ENCODE measurements at places on chromosomes 13 and 19.

DNA sequence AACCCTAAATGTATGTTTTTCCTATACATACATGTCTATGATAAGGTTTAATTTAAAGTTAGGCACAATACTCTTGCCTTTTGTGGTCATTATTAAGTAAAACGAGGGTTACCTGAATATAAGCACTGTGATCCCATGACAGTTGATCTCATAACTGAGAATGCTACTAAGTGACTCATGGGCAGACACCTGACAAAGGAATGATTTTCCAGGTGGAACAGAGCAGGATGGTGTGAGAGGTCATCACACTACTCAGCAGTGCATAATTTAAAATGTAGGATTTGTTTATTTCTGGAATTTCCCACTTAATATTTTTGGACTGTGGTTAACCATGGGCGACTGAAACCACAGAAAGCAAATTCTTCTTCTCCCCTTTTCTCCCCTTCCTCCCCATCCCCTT is 178.9 kb downstream of the UGGT2 start:
- no peak for DNase-seq

- DNase-seq: no peak
These were observed 65.1 kb downstream of the FLT1 start for GRCh38 chr13:28429685-28430290.

- peak; percentile 68 for DNase-seq
These were observed 6.3 kb upstream of the MRPS31 start for GRCh38 chr13:40777166-40777808.

- DNase-seq: no peak
These were observed 10.5 kb downstream of the MYCBP2 start for GRCh38 chr13:77316430-77316829.

DNA sequence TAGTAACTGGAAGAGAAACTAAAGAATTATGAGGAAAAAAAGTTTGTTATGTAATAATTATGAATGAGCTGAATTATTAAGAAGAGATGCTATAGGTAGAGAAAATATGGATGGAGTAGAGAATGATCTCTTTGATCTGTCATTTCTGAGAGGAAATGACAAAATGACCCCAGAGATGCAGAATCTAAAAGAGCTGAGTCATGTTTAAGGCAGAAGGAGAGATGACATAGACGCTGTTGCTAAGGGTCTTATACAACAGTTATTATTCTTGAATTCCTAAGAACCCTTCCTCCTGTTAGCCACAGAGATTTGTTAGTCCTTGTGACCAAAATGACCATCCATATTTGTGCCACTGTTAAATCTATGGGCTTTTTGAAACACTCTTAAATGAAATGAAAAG is 58.3 kb upstream of the FREM2 start:
- no peak for DNase-seq

DNA sequence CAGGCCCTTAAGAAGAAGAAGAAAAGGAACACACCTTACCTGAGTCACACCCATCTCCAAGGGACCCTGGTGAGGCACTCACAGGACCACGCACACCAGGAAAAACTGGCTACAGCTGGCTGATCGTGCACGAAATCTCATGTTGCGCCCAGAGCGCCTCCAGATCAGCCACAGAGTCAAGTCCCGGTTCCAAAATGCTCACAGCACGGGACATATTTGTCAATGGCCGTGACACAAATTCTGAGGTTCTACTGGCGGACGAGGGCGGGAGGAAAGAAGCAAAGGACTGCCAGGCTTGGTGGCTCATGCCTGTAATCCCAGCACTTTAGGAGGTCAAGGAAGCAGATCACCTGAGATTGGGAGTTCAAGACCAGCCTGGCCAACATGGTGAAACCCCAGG is 21.5 kb downstream of the SH3GL1 start:
- no peak for DNase-seq
